ENCODE measurements at places on chromosomes 6 and 20. TPM values are rescaled to one million over a fixed set of nuclear protein-coding genes. Genes with fewer than 3 reads are reported as not detected.

The HAO1 gene
- total RNA-seq = not detected

The ENPP4 gene
- 16.2 TPM for total RNA-seq

The LRFN2 gene
- not detected for total RNA-seq

The IL17F gene
- total RNA-seq = not detected

The HTR1E gene
- not detected for total RNA-seq

The FUT9 gene
- total RNA-seq = 0.55 TPM

The LRP11 gene
- total RNA-seq = 71.7 TPM

The MATN4 gene
- not detected for total RNA-seq
